Colonic mucosa (tissue), 4 donors: ENCODE measurements at places on chromosomes 4 and X. TPM values are rescaled to one million over a fixed set of nuclear protein-coding genes. Genes with fewer than 3 reads are reported as not detected.

The ABHD18 gene
- total RNA-seq = 18.6 TPM

The HNRNPD gene
- 145 TPM for total RNA-seq

The ZMYM3 gene
- 17.4 TPM for total RNA-seq

The USP11 gene
- 22.9 TPM for total RNA-seq

The MAGED4 gene
- 1.8 TPM for total RNA-seq

The TMEM144 gene
- total RNA-seq = 28.6 TPM

GRCh38 chr4:53376900-53377299 is 541 bp upstream of the FIP1L1 start:
- peak overlapping the region; percentile 86 for H3K4me3 ChIP-seq
- H3K27ac ChIP-seq = peak overlapping the region; percentile 86
- H3K36me3 ChIP-seq = no peaks in the 10 kb centered on the region
- peaks cover 9% of the 10 kb centered on the region for H3K4me1 ChIP-seq
- DNase-seq = no peak
- H3K27me3 ChIP-seq = no peaks in the 10 kb centered on the region

DNA sequence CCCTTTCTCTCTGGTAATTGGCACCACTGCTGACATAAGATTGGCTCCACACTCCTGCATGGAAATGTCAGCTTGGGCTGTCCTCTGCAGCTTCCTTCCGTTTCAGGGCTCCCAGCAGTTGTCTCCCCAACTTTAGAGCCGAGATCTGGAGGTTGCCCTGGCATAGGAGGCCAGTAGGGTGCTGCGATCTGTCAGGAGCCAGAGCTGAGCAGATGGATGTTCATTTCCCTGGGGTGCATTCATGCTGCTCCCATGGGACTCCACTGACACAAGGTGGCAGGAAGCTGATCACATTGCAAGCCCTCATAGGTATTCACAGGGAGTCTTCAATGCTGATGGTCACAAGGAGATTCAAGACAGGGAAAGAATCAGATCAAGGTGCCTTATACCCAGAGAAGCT is 116.6 kb upstream of the RAI2 start:
- no peaks in the 10 kb centered on the region for H3K27me3 ChIP-seq
- DNase-seq = no peak
- H3K36me3 ChIP-seq = no peaks in the 10 kb centered on the region
- no peak overlapping the region for H3K4me3 ChIP-seq
- no peak overlapping the region for H3K27ac ChIP-seq

DNA sequence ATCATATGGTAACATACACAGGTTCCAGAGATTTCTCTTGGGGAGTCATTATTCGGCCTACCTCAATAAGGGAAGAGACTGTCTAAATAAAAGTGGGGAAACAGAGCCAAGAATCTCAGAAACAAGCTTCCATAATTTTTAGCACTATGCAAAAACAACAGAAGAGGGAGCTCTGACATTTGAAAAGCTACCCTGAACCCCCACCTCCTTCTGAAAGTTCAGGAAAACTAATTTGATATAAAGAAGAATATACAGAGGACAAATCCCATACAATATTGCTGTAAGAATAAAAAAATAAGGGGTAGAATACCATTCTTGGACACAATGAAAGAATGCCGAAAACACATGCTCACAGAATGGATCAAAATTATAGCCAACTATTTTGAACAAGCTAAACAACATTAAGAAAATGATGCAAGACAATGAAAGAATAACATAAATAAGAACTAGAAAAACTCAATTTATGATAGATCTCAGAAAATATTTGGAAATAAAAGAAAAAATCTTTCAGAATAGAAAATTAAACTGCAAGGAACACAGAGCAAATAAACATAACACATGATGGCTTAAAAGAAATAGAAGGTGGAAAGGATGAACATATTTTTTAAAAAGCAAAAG is 14.4 kb upstream of the ZNF41 start:
- no peak overlapping the region for H3K4me3 ChIP-seq
- H3K4me1 ChIP-seq = no peaks in the 10 kb centered on the region
- H3K27me3 ChIP-seq = no peaks in the 10 kb centered on the region
- no peaks in the 10 kb centered on the region for H3K36me3 ChIP-seq
- no peak for DNase-seq

- DNase-seq = peak; percentile 68
- H3K27ac ChIP-seq = no peak overlapping the region
- H3K4me1 ChIP-seq = no peaks in the 10 kb centered on the region
Measured at GRCh38 chrX:8743126-8743732, 11.3 kb upstream of the ANOS1 start.

DNA sequence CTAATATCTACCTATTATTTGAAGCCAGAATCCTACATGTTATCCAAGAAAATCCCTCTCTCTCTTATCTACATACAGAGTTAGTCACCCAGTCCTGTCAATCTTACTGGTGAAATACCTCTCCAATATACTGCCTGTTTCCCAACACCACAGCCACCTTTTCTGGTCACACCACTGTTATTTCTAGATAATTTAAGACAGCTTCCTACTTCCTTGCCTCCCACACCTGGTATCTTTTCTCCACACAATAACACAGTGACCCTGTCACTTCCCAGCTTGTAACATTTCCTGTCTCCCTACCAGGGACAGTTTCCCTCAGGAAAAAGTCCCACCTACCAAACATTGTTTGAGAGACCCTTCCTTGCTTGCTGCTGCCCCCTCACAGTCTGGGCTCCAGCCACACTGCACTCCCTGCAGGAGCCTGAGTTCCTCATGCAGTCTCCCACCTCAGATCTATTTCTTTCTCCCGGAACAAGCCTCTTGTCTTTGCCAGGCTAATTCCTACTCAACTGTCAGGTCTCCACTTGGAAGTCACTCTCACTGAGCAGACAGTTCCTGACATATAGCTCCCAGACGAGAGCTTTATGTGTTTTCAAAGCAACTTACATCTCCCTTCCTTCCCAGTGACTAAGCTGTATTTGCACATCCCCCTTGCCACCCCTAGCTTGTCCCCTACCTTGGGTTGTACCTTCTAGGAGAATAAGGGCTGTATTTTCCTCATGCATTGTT is 73.6 kb upstream of the QRFPR start:
- H3K27me3 ChIP-seq = no peaks in the 10 kb centered on the region
- H3K36me3 ChIP-seq = no peaks in the 10 kb centered on the region
- no peak overlapping the region for H3K4me3 ChIP-seq
- no peak overlapping the region for H3K27ac ChIP-seq

DNA sequence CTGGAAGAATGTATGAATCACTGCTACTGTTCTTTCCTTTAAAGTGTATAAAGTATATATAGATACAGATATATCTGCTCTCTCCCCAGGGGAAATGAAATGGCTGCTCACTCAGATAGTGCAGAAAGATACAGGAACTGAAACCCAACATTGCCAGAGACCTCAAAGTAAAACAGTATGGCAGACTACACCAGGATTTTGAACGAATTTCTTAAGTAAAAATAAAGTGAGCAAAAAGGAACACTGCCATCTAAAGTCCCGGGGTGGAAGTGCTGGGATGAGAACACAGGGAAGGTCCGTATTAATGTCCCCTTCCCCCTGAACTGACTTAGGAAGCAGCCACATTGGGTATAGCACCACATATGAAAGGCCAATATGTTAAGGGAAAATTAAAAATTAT is 93.4 kb downstream of the TMA16 start:
- H3K27me3 ChIP-seq = no peaks in the 10 kb centered on the region
- H3K4me1 ChIP-seq = no peaks in the 10 kb centered on the region
- H3K4me3 ChIP-seq = no peak overlapping the region
- H3K36me3 ChIP-seq = no peaks in the 10 kb centered on the region

DNA sequence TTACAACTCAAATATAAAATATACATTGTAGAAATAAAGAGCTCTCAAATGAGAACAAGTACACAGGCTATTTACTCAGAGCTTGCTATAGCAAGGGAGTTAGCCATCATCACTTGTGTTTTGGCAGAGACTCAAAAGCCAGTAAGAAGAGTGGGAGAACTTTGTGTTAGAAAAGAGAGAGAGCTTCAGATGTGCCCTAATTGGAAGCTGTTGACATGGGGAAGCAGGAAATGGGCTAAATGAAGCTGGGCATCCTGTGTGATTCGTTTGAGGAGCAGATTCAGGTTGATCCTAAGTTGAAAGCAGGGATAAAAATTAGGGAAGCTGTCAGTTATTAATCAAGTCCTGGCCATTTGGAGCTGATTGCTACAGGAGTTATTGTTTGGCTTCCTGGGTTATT is 207.4 kb upstream of the MAOA start:
- no peak overlapping the region for H3K27ac ChIP-seq
- H3K4me1 ChIP-seq = no peaks in the 10 kb centered on the region
- no peaks in the 10 kb centered on the region for H3K27me3 ChIP-seq

DNA sequence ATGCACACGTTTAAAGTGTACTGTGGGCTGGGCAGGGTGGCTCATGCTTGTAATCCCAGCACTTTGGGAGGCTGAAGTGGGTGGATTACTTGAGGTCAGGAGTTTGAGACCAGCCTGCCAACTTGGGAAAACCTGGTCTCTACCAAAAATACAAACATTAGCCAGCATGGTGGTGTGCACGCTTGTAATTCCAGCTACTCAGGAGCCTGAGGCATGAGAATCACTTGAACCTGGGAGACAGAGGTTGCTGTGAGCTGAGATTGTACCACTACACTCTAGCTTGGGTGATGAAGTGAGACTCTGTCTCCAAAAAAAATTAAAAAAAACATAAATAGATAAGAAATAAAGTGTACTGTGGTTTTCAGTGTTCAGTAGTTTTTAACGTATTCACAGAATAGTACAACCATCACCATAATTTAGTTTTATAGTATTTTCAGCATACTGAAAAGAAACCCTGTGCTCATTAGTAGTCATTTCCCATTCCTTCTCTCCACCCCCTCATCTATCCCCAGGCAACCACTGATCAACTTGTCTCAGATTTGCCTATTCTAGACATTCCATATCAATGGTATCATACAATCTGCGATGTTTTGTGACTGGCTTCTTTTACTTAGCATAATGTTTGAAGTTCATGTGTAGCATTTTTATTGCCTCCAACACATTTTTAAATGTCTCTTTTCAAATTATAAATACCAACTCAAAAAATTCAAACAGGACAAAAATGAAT is 19.1 kb downstream of the SLAIN2 start:
- no peaks in the 10 kb centered on the region for H3K4me1 ChIP-seq
- H3K27me3 ChIP-seq = no peaks in the 10 kb centered on the region
- no peak overlapping the region for H3K4me3 ChIP-seq
- H3K27ac ChIP-seq = no peak overlapping the region
- H3K36me3 ChIP-seq = no peaks in the 10 kb centered on the region

DNA sequence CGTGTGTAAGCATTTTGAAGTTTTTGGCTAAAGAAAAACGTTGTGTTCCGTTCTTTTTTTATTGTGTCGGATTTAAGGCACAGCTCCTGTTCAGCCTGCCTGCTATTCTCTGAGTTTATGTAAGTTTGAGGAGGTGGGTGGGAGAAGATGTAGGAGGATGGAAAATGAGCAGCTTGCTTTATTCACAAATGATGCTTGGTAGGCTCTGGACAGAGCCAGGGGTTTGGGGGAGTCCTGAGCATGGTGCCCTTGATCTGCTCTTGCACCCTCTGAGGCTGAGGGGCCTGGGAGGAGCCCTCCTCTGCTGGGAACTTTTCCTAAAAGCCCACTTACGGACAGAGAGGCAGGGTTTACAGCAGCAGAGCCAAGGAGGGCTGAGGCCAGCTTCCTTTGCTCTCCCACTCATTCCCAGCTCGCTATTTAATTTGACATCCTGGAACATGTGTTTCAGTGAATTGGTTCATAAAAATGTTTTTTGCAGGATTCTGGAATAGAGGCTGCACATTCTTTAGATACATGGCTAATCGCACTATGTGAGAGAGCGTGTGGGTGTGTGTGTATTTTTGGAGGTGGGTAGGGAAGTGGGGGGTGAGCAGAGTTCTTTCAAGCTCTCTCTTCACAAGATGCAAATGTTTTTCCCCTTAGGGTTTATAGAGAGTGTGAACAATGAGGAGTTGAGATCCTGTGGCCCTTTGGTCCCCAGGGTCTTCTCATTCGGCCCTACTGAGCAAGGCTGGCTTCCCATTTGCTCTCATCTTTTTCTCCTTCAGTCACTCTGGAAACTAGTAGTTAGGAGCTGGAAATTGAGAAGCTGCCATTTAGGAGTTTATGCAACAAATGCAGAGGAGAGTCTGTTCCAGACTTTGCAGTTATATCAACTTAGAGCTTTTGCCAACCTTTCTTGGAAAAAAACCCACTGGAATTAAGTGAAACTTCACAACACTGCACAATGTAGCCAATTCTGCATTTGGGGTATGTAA is 32.1 kb downstream of the TMEM131L start:
- no peaks in the 10 kb centered on the region for H3K4me1 ChIP-seq
- H3K27ac ChIP-seq = peak overlapping the region; percentile 24
- no peaks in the 10 kb centered on the region for H3K36me3 ChIP-seq
- H3K27me3 ChIP-seq = no peaks in the 10 kb centered on the region
- no peak for DNase-seq

DNA sequence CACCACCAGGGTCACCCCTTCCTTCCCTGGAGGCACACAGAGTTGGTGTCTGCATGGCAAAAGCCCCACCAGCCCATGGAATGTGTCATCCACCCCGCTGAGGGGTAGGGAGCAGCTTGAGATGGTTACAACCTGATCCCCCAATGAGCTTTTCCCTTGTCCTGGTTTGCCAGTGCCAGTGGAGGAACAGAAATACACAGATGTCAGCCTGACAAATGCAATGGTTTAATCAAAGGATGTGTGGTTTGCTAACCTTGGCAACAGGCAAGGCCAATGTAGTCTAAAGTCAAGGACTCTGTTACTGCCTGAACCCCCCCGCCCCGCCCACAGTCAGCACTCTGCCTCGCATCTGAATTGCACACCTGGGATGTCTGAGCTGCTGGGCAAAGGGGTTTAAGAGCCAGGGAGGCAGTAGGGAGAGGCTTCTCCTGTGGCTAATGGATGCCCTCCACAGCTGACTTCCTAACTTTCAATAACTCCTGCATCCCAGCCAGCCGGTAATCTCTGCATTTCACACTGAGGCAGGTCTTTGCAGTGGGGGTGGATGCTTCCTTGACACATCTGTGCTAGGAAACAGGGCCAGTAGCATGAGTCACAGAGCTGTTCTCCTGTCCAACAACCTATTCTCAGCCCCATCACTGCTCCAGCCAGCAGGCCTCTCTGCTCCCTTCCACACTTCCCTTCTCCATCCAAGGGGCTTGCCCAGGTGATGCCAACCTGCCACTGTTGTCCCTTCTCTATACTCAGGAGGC is 137.5 kb downstream of the AMMECR1 start:
- no peak for DNase-seq
- no peak overlapping the region for H3K27ac ChIP-seq
- H3K4me1 ChIP-seq = no peaks in the 10 kb centered on the region
- no peak overlapping the region for H3K4me3 ChIP-seq

GRCh38 chrX:40651620-40652223 is 4.4 kb upstream of the CXorf38 start:
- no peaks in the 10 kb centered on the region for H3K4me1 ChIP-seq
- no peaks in the 10 kb centered on the region for H3K36me3 ChIP-seq
- no peak overlapping the region for H3K4me3 ChIP-seq
- no peaks in the 10 kb centered on the region for H3K27me3 ChIP-seq
- no peak overlapping the region for H3K27ac ChIP-seq

DNA sequence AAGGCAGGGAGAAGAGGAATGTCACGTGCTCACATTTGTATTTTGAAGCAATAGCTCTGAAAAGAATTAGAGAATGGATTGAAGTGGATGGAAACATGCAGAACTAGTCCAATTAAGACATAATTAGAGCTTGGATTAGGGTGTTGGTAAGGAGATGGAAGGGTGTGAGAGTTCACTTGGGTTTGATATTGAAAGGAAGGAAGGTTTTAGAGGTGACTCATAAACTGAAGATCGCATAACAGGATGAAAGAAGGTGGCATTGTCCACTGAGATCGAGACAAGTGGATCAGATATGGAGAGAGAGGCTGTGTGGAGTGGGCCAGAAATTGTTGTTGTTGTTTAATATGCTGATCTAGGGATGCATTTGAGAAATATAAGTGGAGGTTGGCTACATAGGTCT is 244.0 kb upstream of the SMIM31 start:
- no peaks in the 10 kb centered on the region for H3K36me3 ChIP-seq
- no peak overlapping the region for H3K27ac ChIP-seq
- H3K4me3 ChIP-seq = no peak overlapping the region
- no peak for DNase-seq
